ENCODE measurements at places on chromosomes 3 and 15. TPM values are rescaled to one million over a fixed set of nuclear protein-coding genes. Genes with fewer than 3 reads are reported as not detected.

DNA sequence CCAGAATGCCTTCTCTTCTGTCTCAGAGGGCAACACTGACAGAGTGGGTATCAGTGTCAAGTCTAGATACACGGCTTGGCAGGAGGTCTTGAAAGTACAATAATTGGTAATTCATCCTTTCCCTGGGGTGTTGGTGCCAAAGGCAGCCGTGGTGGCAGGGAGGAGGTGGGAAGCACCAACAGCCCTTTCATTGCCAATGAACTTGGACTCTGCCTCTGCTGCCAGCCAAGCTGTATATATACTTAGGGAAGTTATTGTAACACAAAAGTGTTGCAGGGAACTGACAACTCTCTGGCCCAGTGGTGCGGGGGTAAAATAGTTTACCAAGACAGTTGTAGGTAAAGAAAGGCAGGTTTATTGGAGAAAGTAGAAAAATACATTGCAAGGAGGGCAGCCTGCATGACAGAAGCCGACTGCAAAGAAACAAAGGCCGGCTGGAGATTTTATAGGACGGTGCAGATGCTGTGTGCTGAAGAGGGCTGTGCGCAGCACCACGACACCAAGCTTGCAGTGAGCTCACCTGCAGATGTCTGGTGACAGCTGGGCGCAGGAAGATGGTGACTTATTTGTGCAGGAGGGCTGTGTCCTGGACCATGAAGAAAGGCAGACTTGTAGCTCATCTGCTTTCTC lies 4.0 kb upstream of the FAM3D start:
- peak; percentile 62 for DNase-seq

DNA sequence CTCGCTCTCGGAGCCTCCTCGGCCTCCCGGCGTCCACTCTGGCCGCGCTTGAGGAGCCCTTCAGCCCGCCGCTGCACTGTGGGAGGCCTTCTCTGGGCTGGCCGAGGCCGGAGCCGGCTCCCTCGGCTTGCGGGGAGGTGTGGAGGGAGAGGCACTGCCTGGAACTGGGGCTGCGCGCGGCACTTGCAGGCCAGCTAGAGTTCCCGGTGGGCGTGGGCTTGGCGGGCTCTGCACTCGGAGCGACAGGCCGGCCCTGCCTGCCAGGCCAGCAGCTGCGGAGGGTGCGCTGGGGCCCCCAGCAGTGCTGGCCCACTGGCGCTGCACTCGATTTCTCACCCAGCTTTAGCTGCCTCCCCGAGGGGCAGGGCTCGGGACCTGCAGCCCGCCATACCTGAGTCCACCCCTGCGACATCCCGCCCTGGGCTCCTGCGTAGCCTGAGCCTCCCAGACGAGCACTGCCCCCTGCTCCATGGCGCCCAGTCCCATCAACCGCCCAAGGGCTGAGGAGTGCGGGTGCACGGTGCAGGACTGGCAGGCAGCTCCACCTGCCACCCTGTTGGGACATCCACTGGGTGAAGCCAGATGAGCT lies 765.0 kb downstream of the IGSF11 start:
- DNase-seq: no peak

- DNase-seq: peak; percentile 75
Observed at GRCh38 chr3:128933213-128933921, 53.9 kb downstream of the ACAD9 start.

DNA sequence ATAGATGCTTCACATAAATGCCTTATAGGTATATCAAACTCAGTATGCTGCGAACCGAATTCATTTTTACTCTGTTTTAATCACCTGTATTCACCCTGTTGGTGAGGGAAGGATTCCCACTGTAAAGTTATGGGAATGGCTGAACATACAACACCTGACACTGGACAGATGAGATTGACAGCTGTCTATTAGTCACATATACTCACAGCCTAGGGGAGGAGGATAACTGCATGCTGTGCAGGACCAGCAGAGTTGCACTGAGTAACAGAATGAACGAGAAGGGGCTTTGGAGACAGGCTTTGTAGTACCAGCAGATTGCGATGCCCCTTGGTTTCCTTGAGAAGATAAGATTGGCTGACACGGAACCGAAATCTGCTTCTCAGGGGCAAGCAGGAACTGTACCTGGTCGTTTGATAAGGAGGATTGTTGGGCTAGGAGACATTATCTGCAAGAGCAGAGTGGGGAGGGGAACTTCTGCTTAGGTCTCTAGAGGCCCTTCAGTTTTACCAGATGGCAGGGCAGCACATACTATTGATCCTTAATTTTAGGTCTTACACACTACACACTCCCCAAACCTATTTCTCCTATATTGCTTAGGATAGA lies 43.5 kb upstream of the SLC22A13 start:
- no peak for DNase-seq

CLDN18 gene
- total RNA-seq: not detected

DNA sequence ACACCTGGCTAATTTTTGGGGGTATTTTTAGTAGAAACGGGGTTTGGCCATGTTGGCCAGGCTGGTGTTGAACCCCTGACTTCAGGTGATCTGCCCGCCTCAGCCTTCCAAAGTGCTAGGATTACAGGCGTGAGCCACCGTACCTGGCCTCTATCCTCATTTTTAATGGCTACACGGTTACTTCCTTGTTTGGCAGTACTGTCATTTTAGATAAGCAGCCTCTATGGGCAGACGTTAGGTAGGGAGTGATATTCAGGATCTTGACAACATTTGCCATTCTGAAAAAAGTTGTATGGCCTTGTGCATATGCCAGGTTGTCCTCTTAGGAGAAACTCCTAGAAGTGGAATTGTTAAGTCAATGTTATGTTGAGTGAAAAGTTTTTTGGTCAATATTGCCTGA lies 141.7 kb downstream of the ITPR1 start:
- DNase-seq: no peak

DNA sequence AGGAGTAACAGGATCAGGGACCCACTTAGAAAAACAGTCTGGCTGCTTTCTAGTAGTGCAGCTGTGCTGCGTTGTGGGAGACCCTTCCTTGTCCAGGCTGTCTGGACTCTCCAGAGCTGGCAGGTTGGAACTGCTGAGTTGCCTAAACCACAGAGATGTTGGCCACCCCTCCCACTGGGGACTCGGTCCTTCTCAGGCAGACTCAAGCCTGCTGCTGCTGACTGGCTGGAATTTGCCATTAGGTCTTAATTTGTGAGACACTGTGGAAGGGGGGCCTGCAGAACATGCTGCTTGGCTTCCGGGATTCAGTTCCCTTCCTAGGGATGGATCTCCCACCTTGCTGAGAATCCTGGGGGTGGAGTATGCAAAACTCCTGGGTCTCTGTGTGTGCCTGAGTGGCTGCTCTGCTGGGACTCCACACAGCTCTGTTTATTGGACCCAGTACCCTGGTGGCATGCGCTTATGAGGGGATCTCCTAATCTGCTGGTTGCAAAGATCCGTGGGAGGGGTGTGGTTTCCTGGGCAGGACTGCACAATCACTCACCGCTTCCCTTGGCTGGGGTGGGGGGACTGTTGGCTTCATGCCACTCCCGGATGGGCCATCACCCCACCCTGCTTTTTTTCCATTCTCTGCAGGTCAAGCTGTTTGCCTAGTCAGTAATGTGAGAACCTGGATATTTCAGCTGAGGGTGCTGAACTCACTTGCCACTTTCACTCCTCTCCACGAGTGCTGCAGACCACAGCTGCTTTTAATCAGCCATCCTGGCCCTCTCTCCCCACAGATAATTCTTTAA lies 150.5 kb downstream of the CFAP20DC start:
- no peak for DNase-seq

- no peak for DNase-seq
Observed at GRCh38 chr15:93460717-93461116, 371.7 kb upstream of the RGMA start.

DNA sequence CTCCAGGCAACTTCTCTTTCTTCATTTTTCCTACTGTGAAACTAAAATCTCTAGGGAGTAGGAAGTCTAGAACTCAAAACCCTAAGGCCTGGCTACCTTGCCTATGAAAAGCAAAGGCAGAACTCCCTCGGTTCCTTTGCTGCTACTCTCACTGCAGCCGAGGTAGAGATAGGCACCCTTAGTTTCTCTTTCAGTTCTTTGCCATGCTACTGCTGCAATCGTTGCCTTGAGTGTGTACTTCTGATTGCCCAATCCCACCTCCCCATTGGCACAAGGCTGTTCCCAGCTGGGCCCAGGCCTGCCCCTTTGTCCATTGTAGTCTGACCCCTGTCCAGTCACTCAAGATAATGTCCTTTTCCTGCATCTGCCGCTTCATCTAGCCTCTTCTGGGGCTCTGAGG lies 92.3 kb upstream of the MRPS22 start:
- no peak for DNase-seq
